HS-27A (cell line): ENCODE measurements at places on chromosomes 7 and 10.
A peak's percentile ranks its signal among the peaks of the same experiment; 100 is the strongest.

- peak; percentile 9 for DNase-seq
Measured at GRCh38 chr10:27558612-27559020, 54.5 kb downstream of the RAB18 start.

GRCh38 chr7:36961097-36961496 is 236.8 kb upstream of the AOAH start:
- DNase-seq = no peak

GRCh38 chr7:156218544-156219306 is 406.5 kb upstream of the SHH start:
- DNase-seq = no peak

GRCh38 chr10:127523476-127523875 is 25.6 kb upstream of the NPS start:
- no peak for DNase-seq

DNA sequence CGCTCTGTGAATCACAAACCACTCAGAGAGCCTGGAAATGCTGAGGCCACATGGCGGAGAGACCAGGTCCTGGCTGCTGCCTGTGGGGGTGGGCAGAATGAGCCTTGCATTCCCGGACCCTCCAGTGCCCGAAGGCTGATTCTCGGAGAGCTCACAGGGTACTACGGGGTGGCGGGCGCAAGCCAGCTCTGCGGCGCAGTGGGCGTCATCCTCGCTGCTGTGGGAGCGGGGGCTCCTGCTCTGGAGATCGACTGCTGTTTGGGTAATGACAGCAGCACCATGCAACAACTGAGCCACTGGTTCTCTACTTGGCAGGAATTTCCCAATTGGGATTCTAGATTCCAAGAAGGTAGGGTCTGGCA is 108.0 kb downstream of the PTPRN2 start:
- no peak for DNase-seq

DNA sequence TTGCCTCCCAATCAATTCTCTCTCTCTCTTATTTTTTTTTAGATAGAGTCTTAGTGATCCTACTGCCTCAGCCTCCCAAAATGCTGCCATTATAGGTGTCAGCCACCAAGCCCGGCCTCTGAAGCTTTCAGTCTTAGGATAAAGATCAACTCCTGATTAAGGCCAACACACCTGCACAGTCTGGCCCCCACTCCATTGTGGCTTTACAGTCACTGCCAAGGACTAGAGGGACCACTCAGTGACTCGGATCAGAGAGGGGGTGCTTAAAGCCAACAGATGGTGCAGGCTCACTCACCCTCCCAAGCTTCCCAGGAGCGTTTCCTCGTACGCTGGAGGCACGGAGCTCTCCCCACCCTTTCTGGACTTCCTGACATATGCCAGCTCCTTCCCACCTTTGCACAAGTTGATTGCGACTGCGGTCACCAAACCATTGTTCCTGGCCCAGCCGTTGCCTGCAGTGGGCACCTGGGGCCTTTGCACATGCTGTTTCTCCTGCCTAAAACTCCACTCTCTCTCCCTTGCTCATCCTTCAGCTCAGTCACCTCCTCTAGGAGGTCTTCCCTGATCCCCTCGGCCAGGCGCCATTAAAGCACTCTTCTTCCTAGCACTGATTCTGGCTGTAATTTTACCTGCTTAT is 1.7 kb upstream of the CDH23 start:
- DNase-seq = no peak

- no peak for DNase-seq
Measured at GRCh38 chr7:47358944-47359588, 222.8 kb downstream of the TNS3 start.

- DNase-seq = no peak
Measured at GRCh38 chr7:38542156-38542555, 89.0 kb downstream of the AMPH start.

DNA sequence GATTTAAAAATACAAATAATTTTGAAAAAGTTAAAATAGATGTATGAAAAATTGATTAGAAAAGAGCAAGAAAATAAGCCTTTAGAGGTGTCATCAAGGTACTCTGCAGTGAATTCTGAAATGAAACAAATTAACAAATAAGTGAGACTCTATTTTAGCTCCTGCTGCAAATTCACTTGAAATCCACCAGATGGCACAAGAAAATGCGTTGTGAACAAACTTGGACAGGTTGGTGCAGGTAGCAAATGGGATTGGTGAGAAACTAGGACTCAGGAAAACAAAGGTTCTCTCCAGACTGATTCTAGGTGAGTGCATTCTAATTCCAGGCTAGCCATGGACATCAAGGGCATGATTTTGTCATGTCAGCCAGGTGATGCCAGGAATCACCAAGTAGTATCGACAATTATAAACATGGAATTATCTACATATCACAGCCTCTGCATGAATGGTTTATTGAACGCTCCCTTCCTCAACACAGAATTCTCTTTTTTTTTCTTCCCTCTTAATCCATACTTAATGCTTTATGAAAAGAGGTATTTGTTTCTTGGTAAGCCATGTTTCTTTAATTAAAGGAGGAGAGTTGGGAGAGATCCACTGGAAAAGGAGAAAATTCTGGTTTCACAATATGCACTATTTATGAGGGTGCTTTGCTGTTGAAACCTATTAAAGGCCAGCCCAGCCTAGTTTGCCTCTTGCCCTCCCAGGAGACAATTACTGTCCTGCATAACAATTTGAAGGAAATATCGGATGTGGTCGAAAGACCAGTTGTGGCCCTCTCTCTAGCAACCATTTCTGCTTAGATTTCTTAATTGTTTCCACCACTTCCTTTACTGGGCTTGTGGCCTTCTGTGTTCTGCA is 118.1 kb downstream of the ZNF365 start:
- DNase-seq = no peak

DNA sequence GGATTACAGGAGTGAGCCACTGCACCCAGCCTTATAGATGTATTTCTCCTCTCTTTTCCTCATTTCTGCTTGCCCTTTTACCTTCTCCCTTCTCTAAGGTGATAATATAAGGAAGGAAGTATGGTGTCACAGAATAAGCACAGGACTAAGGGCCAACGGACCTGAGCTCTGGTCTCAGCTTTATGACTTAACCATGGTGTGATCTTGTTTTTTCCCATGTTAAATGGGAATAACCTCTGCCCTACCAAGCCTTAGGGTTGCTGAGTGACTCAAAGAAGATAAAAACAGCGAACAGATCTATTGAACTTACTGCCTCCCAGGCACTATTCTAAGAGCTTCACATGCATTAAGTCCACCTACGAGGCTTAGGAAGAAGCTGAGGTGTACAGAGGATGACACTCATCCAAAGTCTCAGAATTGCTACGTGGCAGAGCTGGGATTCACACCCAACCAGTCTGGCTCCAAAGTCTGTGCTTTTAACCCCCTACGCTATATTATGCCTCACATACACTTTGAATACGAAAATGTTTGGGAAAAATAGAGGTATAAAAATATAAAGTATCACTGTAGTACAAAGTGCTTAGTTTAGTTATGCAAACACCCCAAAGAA is 5.6 kb downstream of the UROS start:
- no peak for DNase-seq

DNA sequence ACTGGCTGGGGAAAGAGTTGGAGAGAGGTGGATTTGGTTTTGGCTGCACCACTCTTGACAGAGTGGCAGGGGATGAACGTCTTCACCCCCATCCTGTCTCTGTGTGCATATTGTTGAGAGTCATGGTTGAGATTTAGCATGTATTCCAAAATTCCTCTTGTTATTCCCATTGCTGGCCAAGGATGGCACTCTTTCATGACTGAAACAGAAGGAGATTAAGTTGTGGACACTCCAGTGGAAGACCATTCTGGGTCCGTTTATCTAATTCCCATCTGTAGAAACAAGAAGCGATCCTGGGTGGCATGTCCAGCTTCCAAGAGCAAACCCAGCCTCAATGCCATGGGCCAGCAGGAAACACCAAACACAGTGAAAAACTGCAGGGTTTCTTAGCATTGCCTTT is 469.0 kb upstream of the IGFBP3 start:
- no peak for DNase-seq

GRCh38 chr10:96188916-96189315 is 58.8 kb downstream of the ZNF518A start:
- DNase-seq = peak; percentile 19

DNA sequence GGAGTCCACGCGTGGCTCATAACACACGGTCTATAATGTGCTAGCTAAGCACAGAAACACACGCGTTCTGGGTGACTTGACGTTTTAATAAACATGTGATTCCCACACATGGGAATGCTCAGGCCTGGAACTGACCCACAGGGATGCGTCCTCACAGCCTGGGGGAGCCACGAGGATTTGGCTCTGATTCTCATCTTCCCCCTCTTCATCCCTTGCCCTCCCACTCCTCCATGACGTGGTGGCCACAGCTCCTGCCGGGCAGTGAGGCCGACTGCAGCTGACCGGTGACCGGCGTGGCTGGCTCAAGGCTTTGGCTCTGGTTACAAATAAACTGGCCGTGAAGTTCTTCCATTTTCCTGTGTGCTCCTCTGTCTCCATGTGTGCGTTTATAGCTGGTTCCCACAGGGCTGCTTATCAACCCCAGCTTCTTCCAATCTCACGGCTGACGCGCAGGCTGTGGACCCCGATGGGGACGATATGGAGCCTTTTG is 40.9 kb upstream of the KLF6 start:
- DNase-seq = no peak

GRCh38 chr10:13414855-13415254 is 66.8 kb upstream of the SEPHS1 start:
- no peak for DNase-seq

DNA sequence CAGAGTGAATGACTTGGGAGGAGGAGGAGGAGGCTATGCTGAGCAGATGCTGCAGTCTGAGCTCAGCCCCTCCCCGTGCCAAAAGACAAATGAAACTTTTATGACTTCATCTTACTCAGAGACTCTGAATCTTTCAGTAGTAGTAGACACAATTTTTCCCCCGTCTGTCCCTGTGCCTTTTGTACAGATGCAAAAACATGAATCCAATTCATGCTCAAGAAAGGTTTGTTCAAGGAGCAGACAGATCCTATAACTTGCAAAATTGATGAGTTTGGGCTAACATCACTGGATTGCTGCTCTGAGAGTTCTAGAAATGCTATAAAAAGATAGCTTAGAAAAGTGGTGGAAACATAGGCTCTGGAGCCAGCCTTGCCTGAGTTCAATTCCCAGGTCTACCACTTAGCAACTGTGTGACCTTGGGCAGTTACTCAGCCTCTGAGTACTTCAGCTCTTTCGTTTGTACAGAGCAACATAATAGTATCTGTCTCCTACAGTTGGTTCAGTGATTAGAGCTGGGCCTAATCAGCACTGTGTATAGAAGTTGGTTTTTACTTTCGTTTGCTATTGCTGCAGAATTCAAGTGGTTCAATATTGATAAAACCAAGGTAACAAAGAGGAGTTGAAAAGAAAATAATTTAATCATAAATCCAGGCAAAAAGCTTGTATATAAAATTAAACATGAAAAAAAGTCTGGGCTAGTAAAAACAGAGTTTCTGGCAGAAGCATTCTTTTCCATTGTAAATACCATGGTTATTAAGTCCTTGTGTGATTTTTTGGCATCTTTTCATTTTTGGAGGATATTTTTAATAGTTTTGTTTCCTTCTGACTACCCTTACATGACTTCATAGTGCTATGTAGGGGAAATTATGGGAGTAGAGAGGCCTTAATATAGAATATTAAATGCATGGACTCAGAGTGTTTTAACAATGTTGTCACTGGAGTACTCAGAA is 174.2 kb upstream of the ZNF32 start:
- no peak for DNase-seq

- no peak for DNase-seq
Measured at GRCh38 chr10:6446711-6447110, 133.4 kb downstream of the PRKCQ start.

GRCh38 chr10:45553155-45553554 is 119.4 kb downstream of the ZFAND4 start:
- no peak for DNase-seq

DNA sequence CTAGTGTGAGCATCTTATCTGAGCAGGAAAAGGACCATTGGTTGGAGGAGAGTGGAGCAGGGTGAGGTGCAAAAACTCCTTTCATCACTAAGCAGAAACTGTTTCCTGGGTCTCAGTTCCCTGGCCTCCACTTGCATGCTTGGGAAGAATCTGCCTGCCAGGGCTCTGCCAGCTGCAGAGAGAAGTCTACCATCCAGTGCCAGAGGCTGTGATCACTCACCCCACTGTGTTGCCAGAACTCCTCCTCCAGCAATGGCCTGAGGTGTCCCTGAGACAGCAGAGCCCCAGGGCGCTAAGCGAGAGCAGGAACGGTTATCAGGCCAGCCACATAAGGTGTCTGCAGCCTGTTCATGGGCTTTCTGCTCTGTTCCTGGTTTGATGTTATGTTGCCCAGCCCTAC is 991.4 kb downstream of the CCSER2 start:
- no peak for DNase-seq

DNA sequence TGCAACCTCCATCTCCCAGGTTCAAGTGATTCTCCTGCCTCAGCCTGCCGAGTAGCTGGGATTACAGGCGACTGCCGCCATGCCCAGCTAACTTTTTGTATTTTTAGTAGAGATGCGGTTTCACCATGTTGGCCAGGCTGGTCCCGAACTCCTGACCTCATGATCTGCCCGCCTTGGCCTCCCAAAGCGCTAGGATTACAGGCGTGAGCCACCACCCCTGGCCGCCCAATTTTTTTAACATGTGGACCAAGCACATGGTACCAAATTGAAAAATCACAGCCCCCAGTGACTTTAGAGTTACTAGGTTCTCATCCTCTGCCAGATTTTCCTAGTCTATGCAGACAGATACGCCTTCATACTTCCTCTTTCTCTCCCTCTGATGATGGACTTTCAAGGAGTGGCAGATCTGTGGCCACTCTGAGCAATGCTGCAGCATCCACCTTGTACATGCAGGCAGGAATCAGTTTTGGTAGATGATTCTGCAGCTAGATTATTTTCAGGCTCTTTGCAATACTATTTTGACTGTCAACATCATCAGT is 34.0 kb upstream of the EZH2 start:
- no peak for DNase-seq

- DNase-seq = no peak
Measured at GRCh38 chr7:68676813-68677535, 921.3 kb upstream of the AUTS2 start.

- peak; percentile 8 for DNase-seq
Measured at GRCh38 chr7:1432411-1433082, 26.7 kb downstream of the MICALL2 start.

DNA sequence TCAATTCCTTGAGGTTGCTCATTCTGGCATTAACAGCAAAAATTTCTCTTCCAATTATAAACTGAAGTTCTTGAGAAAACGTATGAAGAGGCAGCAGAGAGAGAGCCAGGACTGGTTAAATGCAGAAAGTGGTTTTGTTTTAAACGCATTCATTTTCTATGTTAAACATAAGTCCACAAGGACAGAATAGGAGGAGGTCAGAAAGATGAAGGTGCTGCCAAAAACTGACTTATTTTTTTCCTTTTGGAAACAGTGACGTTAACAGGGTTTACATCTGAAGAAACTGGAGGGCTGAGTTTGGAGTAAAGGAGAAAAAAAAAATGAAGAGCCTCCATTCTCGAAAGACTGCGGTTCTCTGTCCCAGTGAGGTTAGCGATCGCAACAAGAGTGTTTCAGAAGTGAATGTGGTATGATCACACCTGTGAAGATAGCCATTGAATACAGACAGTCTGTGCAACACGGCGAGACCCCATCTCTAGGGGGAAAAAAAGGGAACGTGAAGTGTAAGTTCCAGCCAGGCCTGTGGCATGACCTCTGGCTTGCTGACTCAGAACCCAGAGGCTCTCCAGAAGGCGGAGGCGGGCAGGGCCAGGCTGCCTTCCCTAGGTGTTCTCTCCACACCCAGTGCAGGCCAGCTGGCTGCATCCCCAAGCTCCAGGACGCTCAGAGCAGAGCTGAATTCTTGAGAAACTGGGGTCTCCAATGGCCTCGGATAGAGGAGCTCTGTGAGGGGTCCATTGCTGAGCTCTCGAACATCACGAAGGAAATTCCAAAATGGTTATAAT is 84.0 kb downstream of the CHST15 start:
- DNase-seq = no peak

GRCh38 chr10:77550378-77550777 is 87.2 kb downstream of the KCNMA1 start:
- DNase-seq = no peak
